Right hindlimb (tissue), 1 donor: ENCODE measurements at places on chromosomes 6 and 20.

DNA sequence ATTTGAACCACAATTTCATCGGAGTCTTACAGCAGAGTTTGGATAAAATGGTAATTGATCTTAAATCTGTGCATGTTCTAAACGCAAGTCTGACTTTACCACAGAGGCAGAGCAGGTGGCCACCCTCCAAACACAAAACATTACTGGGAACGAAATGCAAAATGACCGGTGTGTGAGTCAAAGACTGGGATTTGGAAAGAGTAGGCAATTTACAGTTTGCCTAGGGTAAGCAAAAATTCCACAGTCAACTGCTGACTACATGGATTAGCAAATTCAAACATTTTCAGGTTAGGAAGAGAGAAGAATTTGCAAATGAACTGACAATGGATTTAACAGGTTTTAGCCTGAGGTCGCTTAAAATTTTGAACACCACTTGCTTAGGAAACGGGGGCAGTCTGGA lies 444.4 kb downstream of the HDGFL1 start:
- peak; percentile 40 for DNase-seq

GRCh38 chr20:21981597-21982344 lies 276.3 kb downstream of the PAX1 start:
- DNase-seq, result no peak

- peak; percentile 64 for DNase-seq
Measured at GRCh38 chr6:149028767-149029405, 282.1 kb downstream of the UST start.

GRCh38 chr20:35326021-35326739 lies 34.0 kb upstream of the FAM83C start:
- no peak for DNase-seq

GRCh38 chr6:6547110-6547879 lies 41.2 kb upstream of the LY86 start:
- DNase-seq, result peak; percentile 94

DNA sequence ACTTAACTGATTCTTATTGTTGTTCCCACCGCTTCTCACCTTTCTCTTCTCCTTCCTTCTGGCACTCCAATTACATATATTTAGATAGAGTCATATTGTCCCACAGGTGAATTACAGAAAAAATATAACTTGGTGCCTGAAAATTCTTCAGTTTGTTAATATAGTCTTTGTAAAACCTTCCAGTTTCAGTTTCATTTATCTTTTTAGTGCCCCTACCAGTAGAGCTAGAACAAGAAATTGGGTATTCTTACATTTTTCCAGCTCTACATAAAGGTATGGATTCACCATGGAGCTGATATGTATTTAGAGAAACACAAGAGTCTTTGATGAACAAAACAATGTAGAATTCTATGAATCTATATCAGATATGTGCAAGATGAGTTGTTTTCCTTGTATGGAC lies 10.7 kb downstream of the MANEA start:
- DNase-seq, result no peak

GRCh38 chr6:18412068-18412467 lies 24.9 kb downstream of the RNF144B start:
- no peak for DNase-seq
